Right kidney (tissue), 9 donors: ENCODE measurements at places on chromosomes 1 and 21.

GRCh38 chr1:7585216-7585907 lies 185.7 kb upstream of the VAMP3 start:
- no peak for DNase-seq

DNA sequence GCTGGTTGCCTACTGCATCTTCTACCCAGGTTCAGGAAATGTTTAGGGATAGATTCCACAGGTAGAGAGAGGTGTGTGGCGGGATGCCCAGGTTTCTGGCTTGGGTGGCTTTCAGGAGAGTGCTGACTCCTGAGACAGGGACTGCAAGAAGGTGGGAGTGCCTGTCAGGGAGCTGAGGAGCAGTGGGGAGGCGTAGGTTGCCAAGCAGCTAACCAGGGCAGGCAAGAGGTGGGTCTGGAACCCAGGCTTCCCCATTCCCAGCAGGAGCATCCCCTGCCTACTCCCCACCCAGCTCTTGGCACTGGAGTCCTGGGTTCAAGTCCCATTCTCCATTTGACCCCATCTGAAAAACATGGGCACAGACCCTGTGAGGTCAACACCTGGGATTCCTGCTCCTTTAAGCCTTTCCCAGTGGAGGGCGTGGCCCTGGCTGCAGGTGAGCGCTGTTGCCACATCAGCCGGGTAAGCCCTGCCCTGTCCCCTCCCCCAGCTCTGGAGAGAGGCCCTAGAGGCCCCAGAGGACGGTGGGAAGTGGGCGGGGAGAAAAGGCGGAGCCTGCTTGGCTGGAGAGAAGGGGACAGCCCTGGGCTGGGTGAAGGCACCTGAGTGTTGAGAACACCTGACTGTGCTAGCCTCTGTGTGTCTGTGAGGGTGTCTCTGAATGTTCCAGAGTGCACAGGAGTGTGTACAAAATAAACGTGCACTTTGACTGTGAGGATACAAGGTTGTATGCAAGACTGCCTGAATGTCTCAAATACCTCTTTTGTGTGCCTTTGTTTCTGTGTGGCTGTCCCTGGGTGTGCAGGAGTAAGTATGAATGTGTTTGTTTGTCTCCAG lies 14.0 kb upstream of the SYNC start:
- DNase-seq, result peak; percentile 59

DNA sequence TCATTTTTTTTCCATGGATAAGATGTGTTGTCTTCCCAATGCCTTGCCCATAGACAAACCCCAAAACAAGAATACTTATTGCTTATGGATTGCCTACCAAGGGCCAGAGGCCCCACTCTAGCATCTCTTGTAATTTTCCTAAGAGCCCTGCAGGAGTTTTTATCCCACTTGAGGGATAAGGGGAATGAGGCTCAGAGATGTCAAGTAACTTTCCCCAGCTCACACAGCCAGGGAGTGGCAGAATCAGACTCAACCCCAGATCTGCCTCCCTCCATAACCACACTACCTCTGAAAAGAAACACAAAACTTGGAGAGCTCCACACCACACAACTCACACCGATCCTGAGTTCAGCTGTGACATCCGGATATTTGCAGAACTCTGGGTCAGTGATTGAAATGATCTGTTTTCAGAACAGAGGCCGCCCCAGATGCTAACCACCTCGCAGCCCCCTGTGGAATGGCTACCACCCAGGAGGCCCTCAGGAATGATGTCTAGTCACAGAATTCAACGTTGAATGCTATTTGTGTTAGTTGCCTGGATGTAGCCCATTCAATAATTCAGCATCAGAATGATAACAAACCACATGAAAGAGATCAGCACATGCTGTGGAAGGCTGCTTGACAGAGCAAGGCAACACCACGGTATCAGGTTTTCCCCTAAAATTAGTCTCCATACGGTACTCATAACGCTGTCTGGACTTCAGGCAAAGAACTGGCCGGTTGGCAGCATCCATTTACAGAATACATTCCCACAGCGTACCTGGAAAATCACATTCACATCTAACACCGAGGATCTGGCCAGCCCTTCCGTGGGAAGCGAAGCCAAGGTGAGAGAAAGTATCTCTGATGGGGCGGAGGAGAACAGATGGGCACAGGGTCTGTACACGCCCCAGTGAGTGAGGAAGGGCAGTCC lies 231.9 kb downstream of the TOMM20 start:
- no peak for DNase-seq

- no peak for DNase-seq
These were observed 5.9 kb downstream of the MYCBP start for GRCh38 chr1:38867208-38867607.

DNA sequence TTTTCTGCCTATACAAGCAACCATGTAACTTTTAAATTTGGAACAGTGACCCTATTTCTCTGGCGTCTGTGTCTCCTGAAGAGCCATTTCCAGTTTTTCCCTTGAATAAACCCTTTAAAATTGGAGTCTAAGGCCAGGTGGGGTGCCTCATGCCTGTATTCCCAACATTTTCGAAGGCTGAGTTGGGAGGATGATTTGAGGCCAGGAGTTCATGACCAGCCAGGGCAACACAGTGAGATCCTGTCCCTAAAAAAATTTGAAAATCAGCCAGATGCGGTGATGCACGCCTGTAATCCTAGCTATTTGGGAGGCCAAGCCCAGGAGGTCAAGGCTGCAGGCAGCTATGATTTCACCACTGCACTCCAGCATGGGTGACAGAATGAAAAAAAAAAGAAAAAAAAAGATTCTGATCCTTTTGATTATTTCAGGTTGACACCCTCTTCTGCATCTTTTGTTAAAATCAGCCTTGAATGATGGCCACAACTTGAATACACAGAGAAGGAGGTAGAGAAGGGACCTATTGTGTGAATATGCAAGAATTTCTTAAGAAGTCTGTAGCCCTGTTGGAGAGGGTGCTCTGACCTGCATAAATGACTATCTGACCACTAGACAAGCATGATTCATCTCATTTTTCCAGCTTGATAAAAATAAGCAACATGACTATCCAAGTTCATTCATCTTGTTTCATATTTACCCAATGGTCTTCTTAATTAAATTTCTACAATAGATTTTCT lies 40.2 kb upstream of the PARP1 start:
- DNase-seq, result no peak

- no peak for DNase-seq
These were observed 6.2 kb downstream of the MTF1 start for GRCh38 chr1:37853157-37853556.
